GM12864 (cell line): ENCODE measurements at places on chromosomes 1 and 21.

DNA sequence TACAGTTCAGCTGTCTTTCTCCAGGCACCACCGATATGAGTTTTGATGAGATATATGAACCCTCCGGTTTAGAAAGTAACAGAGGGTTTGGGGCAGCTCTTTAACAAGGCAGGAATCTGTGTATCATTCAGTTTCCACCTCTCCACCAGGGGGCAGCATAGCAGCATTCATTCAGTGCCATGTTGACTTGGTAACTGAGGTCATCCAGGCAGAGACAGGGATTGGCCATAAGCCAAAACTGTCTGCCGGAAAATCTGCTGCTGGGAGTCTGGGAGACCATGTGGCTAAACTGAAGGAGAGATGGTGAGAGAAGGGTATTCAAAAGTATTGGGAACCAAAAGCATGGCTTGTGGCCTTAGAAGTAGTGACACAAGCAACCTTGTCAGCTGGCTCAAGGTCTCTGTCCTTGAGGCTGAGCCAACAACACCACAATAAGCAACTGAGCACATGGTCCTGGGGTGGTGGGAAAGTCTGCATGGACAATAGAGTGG is 98.5 kb downstream of the LMX1A start:
- peak; percentile 31 for DNase-seq

GRCh38 chr1:181222972-181223505 is 134.5 kb downstream of the IER5 start:
- no peak for DNase-seq

GRCh38 chr21:16072737-16073136 is 343.0 kb downstream of the USP25 start:
- no peak for DNase-seq

DNA sequence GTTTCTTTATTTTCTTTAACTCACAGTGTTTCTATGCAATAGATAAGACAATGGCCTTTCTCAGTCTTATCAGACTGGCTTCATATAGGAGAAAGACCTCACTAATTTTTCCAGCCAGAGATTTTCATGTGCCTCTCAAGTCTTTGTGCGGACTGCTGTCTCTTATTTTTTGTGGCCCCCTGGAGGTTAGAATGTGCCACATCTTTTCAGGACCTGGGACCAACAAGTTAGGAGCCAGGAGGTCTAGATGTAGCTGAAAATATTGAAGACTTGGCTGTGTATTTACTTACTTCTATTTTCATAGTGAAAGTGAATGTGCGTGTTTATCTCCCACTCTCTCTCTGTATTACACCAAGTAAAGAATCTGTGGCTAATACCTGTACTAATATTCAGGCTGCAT is 42.1 kb upstream of the CFHR3 start:
- DNase-seq, result no peak

DNA sequence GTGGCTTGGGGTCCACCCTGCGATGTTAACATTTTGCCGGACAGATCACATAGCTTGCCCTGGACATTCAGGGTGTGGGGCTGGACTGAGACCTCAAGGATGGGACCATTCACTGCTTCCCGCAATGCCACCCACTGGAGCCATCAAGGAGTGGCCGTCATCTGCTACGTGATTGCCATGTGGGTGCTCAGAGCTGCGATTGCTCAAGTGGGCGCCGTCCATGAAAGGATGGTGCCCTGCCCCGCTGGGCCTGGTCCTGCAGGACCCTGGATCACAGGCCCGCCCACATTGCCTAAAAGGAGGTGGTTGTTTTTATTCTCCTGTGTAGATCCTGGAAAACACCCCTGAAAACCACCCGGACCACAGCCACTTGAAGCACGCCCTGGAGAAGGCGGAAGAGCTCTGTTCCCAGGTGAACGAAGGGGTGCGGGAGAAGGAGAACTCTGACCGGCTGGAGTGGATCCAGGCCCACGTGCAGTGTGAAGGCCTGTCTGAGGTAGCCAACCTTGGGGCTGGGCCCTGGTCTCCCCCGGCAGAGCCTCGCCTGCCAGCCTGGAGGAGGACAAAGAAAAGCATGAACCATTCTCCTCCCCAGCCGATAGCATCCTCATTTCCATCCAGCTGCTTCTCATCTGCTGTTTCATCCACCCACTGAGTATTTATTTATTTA is 40.4 kb downstream of the ATP5PO start:
- DNase-seq, result no peak
